ENCODE measurements at places on chromosomes 12 and 14.
A peak's percentile ranks its signal among the peaks of the same experiment; 100 is the strongest.

- peak; percentile 70 for DNase-seq
Observed at GRCh38 chr14:56491299-56492285, 88.0 kb upstream of the TMEM260 start.

- DNase-seq: no peak
Observed at GRCh38 chr12:62542814-62543213, 76.2 kb downstream of the MON2 start.

DNA sequence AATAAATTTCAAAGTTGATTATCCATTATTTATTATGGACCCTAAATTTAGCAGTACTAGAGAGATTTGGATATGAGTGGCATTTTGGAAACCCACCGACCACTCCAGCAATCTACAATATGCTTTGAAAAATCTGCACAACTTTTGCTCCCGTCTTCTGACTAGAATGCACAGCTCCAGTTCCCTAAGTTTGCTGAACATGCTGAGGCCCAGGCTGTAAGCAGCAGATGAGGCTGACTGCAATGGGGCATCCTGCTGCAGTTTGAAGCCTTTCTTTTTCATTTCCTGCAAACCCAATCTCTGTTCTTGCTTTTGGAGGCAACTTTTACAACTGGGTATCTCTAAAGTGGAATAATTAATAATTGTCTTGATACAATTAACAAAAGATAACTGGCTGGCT, 405.8 kb downstream of the ATP23 start:
- DNase-seq: no peak

DNA sequence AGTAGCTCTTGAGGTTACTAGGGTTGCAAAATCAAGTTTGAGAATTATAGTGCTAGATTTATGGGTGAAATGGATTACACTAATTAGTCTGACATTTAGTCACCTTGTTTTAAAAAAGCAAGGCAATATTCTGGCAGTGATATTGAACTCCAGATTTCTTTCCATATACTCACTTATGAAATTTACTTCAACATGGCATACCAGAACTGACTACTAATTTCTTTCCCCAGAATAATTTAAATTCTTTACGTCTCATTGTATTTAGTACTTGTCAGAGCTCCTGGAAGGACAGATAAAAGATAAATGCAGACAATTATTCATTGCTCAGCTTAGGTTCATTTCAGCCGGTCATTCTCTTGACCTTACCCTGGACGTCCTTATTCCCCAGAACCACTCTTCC, 24.3 kb downstream of the EMP1 start:
- DNase-seq: no peak

DNA sequence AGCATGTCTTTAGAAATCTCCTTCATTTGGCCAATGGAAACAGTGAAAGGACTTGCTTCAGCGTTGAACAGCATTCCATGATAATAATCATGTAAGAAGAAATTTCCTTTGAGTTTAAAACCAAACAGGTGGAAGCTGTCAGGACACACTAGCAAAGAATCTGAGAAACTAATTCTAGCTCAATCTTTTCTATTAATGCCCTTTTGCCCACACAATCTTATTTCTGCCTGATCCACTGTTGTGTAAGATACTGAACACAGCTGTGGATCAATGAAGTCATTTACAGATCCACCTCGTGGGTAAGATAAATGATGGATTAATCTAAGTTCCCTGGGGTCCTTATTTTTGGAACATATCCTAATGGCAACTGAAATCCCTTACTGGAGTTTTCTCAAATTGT, 536.9 kb upstream of the LMO3 start:
- DNase-seq: no peak

- peak; percentile 65 for DNase-seq
Observed at GRCh38 chr12:124480469-124481256, 86.7 kb downstream of the NCOR2 start.

- no peak for DNase-seq
Observed at GRCh38 chr14:86796221-86797074, 1196.5 kb downstream of the GALC start.

- DNase-seq: no peak
Observed at GRCh38 chr14:50932592-50933495, 11.4 kb downstream of the PYGL start.

GRCh38 chr12:64894827-64895475, 70.5 kb downstream of the TBC1D30 start:
- DNase-seq: no peak

DNA sequence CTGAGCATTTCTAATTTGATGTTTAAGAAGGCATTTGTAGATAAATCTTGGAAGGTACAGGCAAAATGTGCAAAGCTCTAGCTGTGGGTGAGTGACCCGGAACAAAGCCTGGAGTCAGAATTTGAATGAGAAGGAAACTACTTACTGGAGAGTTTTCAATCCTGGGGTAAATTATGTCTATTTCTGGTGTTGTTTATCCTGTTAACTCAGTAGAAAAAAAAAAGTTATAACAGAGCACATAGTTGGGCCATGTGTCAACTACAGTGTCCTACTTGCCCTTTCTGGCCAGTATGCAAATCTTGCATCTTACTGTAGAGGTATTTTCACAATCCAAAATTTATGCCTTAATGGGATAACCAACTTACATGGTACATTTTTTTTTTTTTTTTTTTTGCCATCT, 182.3 kb downstream of the SYNE2 start:
- no peak for DNase-seq

- peak; percentile 57 for DNase-seq
Observed at GRCh38 chr12:85866986-85867776, 6.9 kb upstream of the NTS start.

GRCh38 chr12:32159925-32160324, 53.3 kb downstream of the BICD1 start:
- DNase-seq: no peak

- no peak for DNase-seq
Observed at GRCh38 chr12:50785406-50786001, 21.6 kb downstream of the ATF1 start.

DNA sequence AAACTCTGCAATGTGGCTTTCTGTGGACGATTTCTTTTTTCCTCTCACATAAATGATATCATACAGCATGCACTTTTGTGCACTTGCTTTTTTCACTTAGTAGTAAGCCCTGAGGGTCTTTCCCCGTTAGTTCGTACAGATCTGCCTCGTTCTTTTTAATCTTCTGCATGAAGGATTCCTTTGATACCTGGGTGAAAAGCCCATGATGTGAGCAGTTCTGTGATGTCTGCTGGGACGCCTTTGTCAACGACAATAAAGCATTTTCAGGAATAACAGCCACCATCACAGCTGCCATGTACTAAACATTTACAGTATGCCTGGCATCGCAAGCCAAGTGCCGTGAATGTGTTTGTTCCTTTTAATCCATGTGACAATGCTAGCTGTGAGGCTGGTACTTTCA, 99.2 kb downstream of the KSR2 start:
- DNase-seq: no peak

- peak; percentile 46 for DNase-seq
Observed at GRCh38 chr12:130401703-130402102, 64.0 kb downstream of the PIWIL1 start.

GRCh38 chr14:42513837-42514236, 907.2 kb downstream of the LRFN5 start:
- DNase-seq: no peak

DNA sequence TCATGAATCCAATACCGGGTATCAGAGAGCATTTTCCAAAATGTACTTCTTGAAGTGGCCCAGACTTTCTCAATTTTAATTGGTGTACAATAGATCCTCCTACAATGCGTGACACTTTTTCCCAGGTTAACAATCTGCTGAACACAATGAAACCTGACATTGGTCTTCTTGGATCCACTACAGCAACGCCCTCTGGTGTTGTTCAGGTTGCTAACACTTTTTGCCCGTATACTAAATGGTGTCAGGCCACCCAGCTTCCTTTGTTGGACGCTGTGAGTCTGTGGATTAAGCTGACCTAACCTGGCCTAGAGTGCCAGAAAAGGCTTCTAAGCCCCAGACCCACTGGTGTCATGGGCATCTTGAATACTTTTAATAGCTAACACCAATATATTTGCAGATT, 89.2 kb downstream of the KCNK10 start:
- DNase-seq: no peak

- DNase-seq: no peak
Observed at GRCh38 chr12:109881752-109882151, 1.4 kb upstream of the GLTP start.

DNA sequence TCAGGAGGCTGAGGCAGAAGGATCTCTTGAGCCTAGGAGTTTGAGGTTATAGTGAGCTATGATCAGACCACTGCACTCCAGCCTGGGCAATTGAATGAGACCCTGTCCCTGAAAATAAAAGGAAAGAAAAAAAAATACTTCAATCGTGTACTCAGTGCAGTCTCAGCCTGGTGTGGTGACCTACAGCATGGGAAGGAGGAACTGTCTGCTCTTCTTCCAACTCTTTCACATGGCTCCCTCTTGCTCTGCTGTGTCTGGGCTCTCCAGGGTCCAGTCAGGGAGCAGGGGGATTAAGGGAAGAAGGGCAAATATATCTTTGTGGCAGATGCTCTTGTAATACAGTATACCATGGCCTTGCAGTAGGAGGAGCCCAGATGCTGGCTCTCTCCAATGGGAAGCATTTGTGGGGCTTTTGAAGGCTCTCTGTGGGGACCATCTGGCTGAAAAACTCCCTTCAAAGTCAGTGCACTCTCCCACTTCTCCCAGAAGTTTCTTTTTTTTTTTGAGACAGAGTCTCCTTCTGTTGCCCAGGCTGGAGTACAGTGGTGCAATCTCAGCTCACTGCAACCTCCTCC, 76.6 kb upstream of the TMPO start:
- no peak for DNase-seq

DNA sequence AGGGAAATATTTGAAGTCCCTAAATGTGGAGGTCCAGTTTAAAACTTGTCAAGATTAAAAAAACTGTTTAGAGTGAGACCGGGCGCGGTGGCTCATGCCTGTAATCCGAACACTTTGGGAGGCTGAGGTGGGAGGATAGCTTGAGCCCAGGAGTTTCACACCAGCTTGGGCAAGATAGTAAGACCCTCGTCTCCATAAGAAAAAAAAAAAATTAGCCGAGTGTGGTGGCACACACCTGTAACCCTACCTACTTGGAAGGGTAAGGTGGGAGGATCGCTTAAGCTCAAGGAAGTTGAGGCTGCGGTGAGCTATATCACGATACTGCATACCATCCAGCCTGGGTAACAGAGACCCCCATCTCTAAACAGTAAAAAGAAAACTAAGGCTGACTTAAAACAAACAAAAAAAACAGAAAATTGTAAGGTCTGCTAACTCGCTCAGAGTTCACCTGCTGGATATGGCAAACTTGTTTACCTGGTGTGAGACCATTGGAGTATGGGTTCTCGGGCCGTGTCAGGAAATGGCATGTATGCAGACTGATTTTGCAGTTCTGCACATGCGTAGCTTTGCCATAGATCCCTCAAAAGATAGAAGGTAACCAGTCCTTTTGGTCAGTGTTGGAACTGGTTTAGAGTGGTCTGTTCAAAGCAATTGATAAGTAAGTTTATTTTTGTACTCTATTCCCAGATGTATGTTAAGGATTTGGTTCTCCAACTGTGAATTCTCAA, 2.1 kb downstream of the RNF10 start:
- DNase-seq: no peak
